ENCODE measurements at places on chromosomes 6 and 20. TPM values are rescaled to one million over a fixed set of nuclear protein-coding genes. Genes with fewer than 3 reads are reported as not detected.

DNA sequence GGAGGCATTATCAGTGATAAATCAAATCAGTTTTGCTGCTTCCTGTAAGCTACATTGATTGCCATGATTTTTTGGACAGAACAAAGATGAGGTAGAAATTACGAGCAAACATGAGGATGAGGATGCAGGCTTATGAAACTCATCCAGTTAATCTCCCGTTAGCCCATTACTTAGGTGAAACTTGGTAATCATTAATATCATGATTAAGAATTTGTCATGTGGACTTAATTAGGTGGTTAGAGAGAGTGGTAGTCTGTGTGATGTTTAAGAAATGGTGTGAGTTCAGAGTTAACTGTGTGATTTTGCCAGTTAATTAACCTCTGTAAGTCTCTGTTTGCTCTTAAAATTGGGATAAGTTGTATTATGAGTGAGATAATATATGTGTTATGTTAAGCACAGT, 62.0 kb downstream of the TSPYL4 start:
- H3K36me3 ChIP-seq: no peaks in the 10 kb centered on the region
- H3K4me1 ChIP-seq: no peaks in the 10 kb centered on the region
- no peak overlapping the region for H3K4me3 ChIP-seq

DNA sequence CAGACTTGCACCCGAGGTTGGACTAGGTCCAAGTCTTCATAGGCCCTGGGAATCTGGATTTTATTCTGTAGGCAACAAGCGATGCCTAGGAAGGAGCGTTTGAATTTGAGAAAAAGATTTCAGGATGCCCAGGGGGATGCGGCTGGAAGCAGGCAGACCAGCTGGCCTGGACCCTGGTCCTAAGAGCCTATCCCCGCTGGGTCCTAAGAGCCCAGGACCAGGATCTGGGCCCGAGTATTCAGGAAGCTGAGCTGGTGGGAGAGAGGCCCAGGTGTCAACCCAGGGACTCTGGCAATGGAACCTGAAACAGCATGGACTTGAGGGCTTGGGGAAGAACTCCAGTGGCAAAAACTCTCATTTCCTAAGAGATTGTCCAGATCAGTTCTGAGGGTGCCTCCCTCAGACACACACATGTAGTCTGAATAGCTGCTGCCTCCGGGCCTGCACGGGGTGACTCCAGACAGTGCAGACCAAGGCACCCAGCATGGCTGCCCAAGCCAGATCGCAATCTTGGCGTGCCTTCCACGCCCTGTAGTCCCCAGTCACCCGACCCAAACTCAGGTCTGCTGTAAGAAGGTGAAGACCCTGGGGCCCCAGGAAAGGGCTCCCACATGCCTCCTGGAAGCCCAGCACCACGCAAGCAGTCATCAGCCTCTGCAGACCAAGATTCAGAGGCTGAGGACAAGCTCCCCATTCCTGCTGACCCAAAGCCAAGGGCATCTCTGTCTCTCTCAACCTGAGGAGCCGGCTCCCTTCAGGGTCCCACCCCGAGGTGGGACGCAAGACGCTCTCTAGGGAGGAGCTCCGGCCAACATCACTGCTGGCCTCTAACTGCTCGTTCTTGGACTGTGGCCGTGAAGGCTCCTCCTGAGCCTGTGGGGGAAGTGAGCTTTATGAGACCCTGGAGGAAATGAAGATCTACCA, 34.4 kb downstream of the RRBP1 start:
- H3K27me3 ChIP-seq: no peaks in the 10 kb centered on the region
- H3K4me3 ChIP-seq: no peak overlapping the region
- peak overlapping the region; percentile 3 for H3K27ac ChIP-seq
- H3K4me1 ChIP-seq: peaks cover 7% of the 10 kb centered on the region
- no peak for DNase-seq

CD93 gene
- total RNA-seq: 36.5 TPM

FOXC1 gene
- 7.5 TPM for total RNA-seq

SLX4IP gene
- total RNA-seq: 6.9 TPM

DNA sequence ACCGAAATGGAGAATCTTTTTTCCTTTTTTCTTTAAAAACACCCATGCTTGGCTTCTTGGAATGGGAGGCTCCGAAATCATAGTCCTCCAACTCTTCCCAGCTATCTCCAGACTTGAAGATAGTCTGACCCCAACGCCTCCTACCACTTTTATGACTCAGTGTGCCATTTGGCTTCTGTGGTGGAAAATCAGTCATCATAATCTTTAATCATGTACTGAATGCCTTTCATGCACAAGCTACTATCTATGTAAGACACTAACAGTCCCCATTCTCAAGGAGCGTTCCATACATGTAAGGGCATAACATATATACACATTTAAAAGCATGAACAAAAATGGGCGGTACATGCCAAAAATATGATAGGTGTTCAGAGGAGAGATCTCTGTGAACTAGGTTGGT, 44.1 kb downstream of the TMEM14B start:
- H3K4me1 ChIP-seq: no peaks in the 10 kb centered on the region
- no peaks in the 10 kb centered on the region for H3K27me3 ChIP-seq
- H3K4me3 ChIP-seq: no peak overlapping the region
- H3K27ac ChIP-seq: no peak overlapping the region

- H3K27ac ChIP-seq: no peak overlapping the region
- no peaks in the 10 kb centered on the region for H3K4me1 ChIP-seq
- no peak for DNase-seq
- no peaks in the 10 kb centered on the region for H3K27me3 ChIP-seq
- H3K4me3 ChIP-seq: no peak overlapping the region
- no peaks in the 10 kb centered on the region for H3K36me3 ChIP-seq
Observed at GRCh38 chr20:47764154-47764733, 21.0 kb downstream of the SULF2 start.

HDAC2 gene
- total RNA-seq: 63.5 TPM

DNA sequence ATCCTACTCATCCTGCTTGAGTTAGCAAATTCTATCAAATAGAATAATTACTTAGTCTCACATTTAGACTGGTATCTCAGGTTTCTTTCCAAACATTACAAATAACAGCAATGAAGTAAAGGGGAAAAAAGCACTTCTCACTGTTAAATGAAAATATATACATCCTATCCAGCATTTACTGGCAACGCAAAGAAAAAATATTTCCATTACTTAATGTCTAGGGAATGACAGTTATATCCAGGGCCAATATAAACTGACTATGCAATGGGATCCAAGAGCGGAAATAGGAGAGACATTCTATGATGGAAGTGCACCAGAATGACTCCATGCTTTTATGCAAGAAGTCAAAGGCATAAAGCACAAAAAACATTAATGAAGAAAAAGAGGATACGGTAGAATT, 60.3 kb downstream of the ME1 start:
- no peaks in the 10 kb centered on the region for H3K4me1 ChIP-seq
- no peaks in the 10 kb centered on the region for H3K36me3 ChIP-seq
- no peaks in the 10 kb centered on the region for H3K27me3 ChIP-seq
- no peak overlapping the region for H3K27ac ChIP-seq
- DNase-seq: no peak

PRL gene
- total RNA-seq: not detected

- H3K4me1 ChIP-seq: no peaks in the 10 kb centered on the region
- no peak for DNase-seq
- H3K36me3 ChIP-seq: no peaks in the 10 kb centered on the region
- H3K4me3 ChIP-seq: no peak overlapping the region
- no peak overlapping the region for H3K27ac ChIP-seq
Observed at GRCh38 chr6:50102676-50103075, 52.9 kb upstream of the DEFB112 start.

GRCh38 chr6:158452191-158452590, 107.7 kb upstream of the TMEM181 start:
- no peak overlapping the region for H3K4me3 ChIP-seq
- no peak for DNase-seq
- H3K27ac ChIP-seq: no peak overlapping the region
- no peaks in the 10 kb centered on the region for H3K36me3 ChIP-seq

DNA sequence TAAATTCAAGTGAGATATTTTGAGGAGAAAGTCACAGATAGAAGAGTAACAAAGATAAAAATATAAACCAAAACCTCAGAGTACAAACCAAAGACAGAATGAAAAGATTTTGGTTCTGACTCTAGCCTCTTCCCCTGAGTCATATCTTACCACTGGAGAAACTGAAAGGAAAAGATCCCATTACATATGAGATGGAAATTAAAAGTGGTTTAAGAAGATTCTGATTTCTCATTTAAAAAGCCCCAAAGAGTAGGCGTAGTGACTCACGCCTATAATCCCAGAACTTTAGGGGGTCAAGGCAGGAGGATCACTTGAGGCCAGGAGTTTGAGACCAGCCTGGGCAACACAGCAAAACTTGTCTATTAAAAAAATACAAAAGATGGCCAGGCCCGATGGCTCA, 30.6 kb downstream of the SPINT4 start:
- DNase-seq: no peak
- H3K27me3 ChIP-seq: no peaks in the 10 kb centered on the region
- H3K36me3 ChIP-seq: no peaks in the 10 kb centered on the region
- H3K4me3 ChIP-seq: no peak overlapping the region
- H3K4me1 ChIP-seq: no peaks in the 10 kb centered on the region

DNA sequence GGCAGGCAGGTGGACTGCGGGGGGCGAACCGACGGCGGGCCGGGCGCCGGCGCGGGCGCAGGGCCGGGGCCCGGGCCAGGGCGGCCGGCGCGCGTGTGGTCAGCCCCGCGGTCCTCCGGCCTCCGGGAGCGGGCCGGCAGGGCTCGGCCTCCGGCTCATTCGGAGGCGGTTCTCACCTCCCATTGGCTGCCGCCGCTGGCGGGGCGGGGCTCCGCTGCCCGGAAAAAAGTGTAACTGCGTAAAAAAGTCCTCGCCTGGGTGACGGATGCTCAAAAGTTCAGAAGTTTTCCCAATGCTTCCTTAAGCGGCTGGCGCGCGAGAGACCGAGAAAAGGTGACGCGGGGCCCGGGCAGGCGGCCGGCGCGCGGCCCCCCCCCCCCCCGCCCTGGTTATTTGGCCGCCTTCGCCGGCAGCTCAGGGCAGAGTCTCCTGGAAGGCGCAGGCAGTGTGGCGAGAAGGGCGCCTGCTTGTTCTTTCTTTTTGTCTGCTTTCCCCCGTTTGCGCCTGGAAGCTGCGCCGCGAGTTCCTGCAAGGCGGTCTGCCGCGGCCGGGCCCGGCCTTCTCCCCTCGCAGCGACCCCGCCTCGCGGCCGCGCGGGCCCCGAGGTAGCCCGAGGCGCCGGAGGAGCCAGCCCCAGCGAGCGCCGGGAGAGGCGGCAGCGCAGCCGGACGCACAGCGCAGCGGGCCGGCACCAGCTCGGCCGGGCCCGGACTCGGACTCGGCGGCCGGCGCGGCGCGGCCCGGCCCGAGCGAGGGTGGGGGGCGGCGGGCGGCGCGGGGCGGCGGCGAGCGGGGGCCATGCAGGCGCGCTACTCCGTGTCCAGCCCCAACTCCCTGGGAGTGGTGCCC, at the start of gene FOXC1:
Gene FOXC1, plus strand, starts transcription at position 268 of the 849 bp plus-strand sequence. Its CDS starts 531 bp downstream, at position 799.
- peak within 1 kb of the TSS; percentile 91 for H3K4me3 ChIP-seq
- H3K27ac ChIP-seq: peak within 1 kb of the TSS; percentile 97
- no peaks in the 10 kb centered on the region for H3K27me3 ChIP-seq
- H3K36me3 ChIP-seq: no peaks in the 10 kb centered on the region
- no peaks in the 10 kb centered on the region for H3K4me1 ChIP-seq

GRCh38 chr20:2745060-2745910, 52.7 kb downstream of the EBF4 start:
- H3K4me1 ChIP-seq: no peaks in the 10 kb centered on the region
- H3K27me3 ChIP-seq: no peaks in the 10 kb centered on the region
- no peaks in the 10 kb centered on the region for H3K36me3 ChIP-seq
- no peak overlapping the region for H3K4me3 ChIP-seq
- no peak overlapping the region for H3K27ac ChIP-seq

DNA sequence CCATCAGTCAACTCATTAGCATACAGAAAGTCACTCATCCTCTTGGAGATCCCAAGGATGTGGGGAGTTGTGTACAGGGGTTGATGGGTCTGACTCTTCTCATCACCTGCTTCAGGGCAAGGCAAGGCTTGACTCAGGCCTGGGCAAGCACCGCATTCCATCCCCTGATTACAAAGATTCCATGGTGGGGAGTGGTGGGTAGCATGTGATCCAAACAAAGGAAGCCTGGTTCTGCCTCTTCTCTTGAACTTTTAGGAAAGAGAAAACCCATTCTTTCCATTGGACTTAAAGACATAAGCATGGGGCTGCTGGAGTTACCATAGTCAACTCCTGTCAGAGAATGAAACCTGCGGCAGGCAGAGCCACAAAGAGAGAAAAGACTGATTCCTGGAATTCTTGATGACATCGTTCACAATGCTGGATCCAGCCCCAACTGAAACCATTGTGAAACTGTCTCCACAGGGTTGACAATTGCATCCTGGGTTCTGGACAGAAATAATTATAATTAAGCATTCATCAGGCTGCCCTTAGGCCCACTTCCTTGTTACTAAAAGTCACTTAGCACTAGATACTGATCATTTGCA, 235.8 kb upstream of the KCNG1 start:
- no peaks in the 10 kb centered on the region for H3K36me3 ChIP-seq
- H3K27ac ChIP-seq: peak overlapping the region; percentile 8
- peak; percentile 55 for DNase-seq
- H3K27me3 ChIP-seq: no peaks in the 10 kb centered on the region
- H3K4me3 ChIP-seq: no peak overlapping the region

GRCh38 chr6:13400772-13401171, 72.4 kb upstream of the TBC1D7 start:
- H3K4me1 ChIP-seq: no peaks in the 10 kb centered on the region
- DNase-seq: no peak
- H3K4me3 ChIP-seq: no peak overlapping the region
- H3K36me3 ChIP-seq: no peaks in the 10 kb centered on the region

GRCh38 chr6:183668-184067, 108.6 kb upstream of the DUSP22 start:
- no peaks in the 10 kb centered on the region for H3K36me3 ChIP-seq
- no peak for DNase-seq
- no peak overlapping the region for H3K27ac ChIP-seq
- no peaks in the 10 kb centered on the region for H3K27me3 ChIP-seq
- H3K4me3 ChIP-seq: no peak overlapping the region
- H3K4me1 ChIP-seq: no peaks in the 10 kb centered on the region

DNA sequence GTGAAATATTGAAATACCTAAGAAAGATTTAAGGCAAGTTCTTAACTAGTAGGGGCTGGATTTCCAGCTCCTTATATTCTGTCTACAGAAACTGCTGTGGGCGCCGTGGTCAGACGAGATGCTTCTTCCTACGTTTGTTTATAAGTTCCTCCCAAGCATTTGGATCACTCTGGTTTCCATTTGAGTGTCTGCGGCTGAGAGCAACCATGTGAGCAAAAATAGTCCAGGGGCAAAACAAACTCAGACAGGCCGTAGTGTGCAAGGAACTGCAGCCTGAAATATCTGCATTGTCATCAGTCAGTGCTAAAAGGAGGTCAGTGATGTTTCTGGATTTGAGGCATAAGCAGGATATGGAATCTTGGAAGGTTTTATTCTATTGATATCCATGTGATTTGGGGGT, 485.9 kb upstream of the JAG1 start:
- no peaks in the 10 kb centered on the region for H3K4me1 ChIP-seq
- DNase-seq: no peak
- H3K27me3 ChIP-seq: no peaks in the 10 kb centered on the region
- H3K27ac ChIP-seq: peak overlapping the region; percentile 2
- no peak overlapping the region for H3K4me3 ChIP-seq

DNA sequence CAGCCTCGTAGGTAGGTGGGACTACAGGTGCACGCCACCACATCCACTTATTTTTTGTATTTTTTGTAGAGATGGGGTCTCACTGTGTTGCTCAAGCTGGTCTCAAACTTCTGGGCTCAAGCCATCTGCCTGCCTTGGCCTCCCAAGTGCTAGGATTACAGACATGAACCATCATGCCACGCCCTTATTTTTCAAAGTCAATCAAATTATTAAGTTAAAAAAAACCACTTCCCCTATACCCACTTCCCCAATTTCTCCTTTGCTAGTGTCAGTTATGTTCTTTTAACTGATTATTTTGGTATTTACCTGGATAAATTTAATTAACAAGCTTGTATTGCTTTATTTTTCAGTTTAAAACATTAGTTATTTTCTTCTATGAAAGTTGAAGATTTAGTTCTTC, 49.6 kb downstream of the RIOK1 start:
- no peak for DNase-seq
- H3K27me3 ChIP-seq: no peaks in the 10 kb centered on the region

Data from breast epithelium (tissue), 4 donors.